CD4-positive, alpha-beta T cell (primary cell): ENCODE measurements at places on chromosomes 2 and 18.

DNA sequence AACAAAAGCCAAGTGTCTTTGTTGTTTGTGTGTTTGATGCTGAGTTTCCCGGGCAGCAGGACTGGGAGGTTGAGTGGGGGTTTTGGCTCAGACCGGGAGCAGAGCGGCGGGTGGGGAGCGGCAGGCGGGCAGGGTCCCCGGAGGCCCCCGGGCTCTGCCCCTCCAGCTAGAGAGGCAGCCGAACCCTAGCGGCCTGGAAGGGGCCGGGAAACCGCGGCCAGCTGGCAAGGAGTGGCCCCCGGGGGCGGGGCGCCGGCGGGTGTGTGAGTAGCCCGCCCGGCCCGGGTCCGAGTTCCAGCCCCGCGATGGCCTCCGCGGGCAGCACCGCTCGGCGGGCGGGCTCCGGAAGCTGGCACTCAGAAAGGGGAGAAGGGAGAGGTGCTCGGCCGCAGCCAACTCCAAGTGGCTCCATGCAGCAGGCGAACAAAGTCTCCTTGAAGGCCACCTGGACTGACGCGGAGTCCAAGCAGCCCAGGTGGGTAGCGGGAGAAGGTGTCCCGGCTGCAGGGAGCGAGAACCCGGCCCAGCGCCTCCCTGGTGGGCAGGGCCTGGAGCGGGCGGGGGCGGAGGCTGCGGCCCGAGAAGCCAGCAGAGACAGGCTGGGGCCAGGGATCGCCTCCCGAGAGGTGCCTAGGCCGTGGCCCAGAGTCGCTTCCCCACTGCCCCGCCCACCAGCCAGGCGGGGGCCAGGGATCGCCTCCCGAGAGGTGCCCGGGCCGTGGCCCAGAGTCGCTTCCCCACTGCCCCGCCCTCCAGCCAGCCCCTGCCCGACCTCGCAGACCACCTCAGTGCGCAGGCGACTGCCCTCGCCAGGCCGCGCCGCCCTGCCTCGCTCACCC, at the start of gene ANKRD53:
ANKRD53 (plus strand) TSS at position 290 of the 839 bp plus-strand sequence; CDS start at position 306, 16 bp downstream.
- DNase-seq = no peak
- H3K27ac ChIP-seq = peak within 1 kb of the TSS; percentile 58
- H3K36me3 ChIP-seq = no peaks in the 10 kb centered on the region
- H3K4me1 ChIP-seq = peaks cover 24% of the 10 kb centered on the region

- H3K27ac ChIP-seq = no peak overlapping the region
- DNase-seq = no peak
- H3K4me3 ChIP-seq = no peak overlapping the region
Observed at GRCh38 chr18:76592981-76593381, 97.9 kb upstream of the ZNF516 start.

DNA sequence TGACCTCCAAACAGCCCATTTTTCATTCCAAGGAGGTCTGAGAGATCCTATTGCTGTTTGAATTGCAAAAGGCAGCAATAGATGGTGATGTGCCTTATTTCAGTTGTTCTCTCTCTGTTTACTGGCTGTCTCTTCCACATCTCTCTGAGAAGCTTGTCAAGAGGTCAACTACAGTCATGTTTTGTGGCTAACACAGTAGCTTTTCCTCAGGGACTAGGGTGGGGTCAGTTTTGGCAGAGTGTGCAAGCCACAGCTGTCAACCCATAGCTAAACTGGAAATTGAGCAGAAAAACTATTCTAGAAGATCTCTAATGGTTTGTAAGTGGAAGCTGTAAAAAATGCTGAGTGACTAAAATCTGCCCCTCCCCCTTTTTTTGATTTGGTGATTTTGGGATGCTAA, 67.1 kb downstream of the DIS3L2 start:
- H3K4me1 ChIP-seq = no peaks in the 10 kb centered on the region
- no peak overlapping the region for H3K27ac ChIP-seq
- H3K27me3 ChIP-seq = no peaks in the 10 kb centered on the region
- peaks cover 39% of the 10 kb centered on the region for H3K36me3 ChIP-seq
- no peak overlapping the region for H3K4me3 ChIP-seq

- H3K4me1 ChIP-seq = no peaks in the 10 kb centered on the region
- H3K36me3 ChIP-seq = no peaks in the 10 kb centered on the region
- H3K4me3 ChIP-seq = no peak overlapping the region
- H3K27ac ChIP-seq = no peak overlapping the region
- DNase-seq = no peak
Observed at GRCh38 chr2:234690569-234691213, 193.8 kb upstream of the ARL4C start.

DNA sequence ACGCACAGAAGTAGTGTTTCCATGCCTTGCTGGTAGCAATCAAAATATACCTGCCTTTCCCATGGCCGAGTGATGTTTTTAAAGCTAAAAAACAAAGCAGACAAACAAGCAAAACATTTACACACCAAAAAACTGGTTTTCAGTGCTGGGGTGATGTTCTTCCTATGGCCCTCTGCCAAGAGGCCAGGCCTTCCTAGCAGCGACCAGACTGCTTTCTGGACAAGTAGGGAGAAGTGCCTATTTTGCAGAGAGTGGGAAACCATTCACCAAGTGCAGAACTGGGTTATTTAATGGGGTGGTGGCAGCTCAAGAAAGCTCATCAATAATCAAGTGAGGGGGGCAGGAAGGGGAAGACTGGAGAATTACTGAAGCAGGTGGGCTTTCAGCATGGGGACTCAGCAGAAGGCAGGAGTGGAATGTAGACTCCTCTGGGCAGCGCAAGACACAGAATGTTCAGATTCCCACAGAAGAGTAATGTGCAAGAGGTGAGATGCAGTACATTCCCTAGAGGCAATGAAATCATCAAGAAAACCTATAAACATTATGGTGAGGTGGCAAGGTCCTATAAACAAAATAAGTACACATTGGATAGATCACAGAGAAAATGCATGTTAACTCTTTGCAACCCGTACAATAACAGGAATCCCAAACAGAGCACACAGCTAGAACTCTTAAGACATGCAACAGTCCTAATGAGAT, 44.0 kb downstream of the CPO start:
- H3K27me3 ChIP-seq = no peaks in the 10 kb centered on the region
- H3K36me3 ChIP-seq = no peaks in the 10 kb centered on the region
- no peak overlapping the region for H3K27ac ChIP-seq

GRCh38 chr2:43161650-43162510, 64.5 kb downstream of the ZFP36L2 start:
- no peak overlapping the region for H3K4me3 ChIP-seq
- H3K4me1 ChIP-seq = peaks cover 88% of the 10 kb centered on the region
- H3K27me3 ChIP-seq = no peaks in the 10 kb centered on the region
- H3K36me3 ChIP-seq = no peaks in the 10 kb centered on the region
- no peak for DNase-seq

DNA sequence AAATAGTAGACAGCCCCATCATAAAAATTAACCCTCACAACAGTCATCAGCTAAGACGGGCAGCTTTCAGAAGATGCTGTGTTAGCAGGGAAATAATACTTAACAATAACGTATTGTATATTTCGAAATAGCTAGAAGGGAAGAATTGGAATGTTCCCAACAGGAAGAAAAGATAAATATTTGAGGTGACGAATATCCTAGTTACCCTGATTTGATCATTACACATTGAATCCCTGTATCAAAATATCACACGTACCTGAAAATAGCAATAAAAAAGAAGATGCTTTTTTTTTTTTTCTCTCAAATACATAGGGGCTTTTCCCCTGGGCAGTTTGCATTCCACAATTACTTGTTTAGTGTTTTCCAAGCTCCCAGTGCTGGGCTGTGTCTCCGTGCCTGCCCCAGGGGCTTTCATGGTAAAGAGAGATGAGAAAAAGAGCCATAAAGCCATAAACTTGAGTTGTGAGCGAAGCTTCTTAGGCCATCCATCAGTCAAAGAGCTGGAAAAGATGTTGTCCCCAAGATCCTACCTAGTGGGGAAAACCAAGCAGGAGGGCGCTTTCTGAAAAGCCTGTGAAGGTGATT, 183.0 kb upstream of the REV1 start:
- H3K4me3 ChIP-seq = no peak overlapping the region
- no peak overlapping the region for H3K27ac ChIP-seq
- H3K27me3 ChIP-seq = no peaks in the 10 kb centered on the region
- no peaks in the 10 kb centered on the region for H3K36me3 ChIP-seq

- H3K27me3 ChIP-seq = no peaks in the 10 kb centered on the region
- H3K36me3 ChIP-seq = no peaks in the 10 kb centered on the region
- no peak overlapping the region for H3K4me3 ChIP-seq
- no peak for DNase-seq
- no peaks in the 10 kb centered on the region for H3K4me1 ChIP-seq
Observed at GRCh38 chr2:149141046-149141445, 102.5 kb downstream of the LYPD6B start.

- peaks cover 3% of the 10 kb centered on the region for H3K36me3 ChIP-seq
- peaks cover 18% of the 10 kb centered on the region for H3K4me1 ChIP-seq
- H3K27me3 ChIP-seq = no peaks in the 10 kb centered on the region
- peak overlapping the region; percentile 58 for H3K27ac ChIP-seq
Observed at GRCh38 chr2:135960656-135961551, 24.5 kb downstream of the DARS1 start.

- DNase-seq = peak; percentile 47
- H3K4me3 ChIP-seq = no peak overlapping the region
- H3K27me3 ChIP-seq = peaks cover under 1% of the 10 kb centered on the region
- no peaks in the 10 kb centered on the region for H3K36me3 ChIP-seq
- no peak overlapping the region for H3K27ac ChIP-seq
- H3K4me1 ChIP-seq = no peaks in the 10 kb centered on the region
Observed at GRCh38 chr2:224284134-224284946, 117.6 kb downstream of the FAM124B start.

DNA sequence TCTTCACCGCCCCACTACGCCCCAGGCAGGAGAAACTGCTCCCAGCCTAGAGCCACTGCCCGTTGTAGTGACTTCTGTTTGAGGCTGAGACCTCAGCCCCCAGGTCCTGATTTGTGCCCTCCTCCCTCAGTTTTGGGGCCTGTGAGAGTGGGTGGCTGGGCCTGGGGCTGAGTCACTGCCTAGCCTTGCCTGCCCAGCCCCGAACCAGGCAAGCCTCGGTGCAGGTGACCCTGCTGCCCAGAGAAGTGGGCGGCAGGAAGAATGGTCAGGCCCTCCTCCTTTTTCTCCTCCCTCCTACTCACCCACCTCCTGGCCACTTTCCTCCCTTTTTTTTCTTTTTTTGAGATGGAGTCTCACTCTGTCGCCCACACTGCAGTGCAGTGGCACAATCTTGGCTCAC, 66.6 kb downstream of the ZFP36L2 start:
- no peak for DNase-seq
- H3K27ac ChIP-seq = peak overlapping the region; percentile 91
- no peaks in the 10 kb centered on the region for H3K27me3 ChIP-seq
- peaks cover 89% of the 10 kb centered on the region for H3K4me1 ChIP-seq
- no peaks in the 10 kb centered on the region for H3K36me3 ChIP-seq

DNA sequence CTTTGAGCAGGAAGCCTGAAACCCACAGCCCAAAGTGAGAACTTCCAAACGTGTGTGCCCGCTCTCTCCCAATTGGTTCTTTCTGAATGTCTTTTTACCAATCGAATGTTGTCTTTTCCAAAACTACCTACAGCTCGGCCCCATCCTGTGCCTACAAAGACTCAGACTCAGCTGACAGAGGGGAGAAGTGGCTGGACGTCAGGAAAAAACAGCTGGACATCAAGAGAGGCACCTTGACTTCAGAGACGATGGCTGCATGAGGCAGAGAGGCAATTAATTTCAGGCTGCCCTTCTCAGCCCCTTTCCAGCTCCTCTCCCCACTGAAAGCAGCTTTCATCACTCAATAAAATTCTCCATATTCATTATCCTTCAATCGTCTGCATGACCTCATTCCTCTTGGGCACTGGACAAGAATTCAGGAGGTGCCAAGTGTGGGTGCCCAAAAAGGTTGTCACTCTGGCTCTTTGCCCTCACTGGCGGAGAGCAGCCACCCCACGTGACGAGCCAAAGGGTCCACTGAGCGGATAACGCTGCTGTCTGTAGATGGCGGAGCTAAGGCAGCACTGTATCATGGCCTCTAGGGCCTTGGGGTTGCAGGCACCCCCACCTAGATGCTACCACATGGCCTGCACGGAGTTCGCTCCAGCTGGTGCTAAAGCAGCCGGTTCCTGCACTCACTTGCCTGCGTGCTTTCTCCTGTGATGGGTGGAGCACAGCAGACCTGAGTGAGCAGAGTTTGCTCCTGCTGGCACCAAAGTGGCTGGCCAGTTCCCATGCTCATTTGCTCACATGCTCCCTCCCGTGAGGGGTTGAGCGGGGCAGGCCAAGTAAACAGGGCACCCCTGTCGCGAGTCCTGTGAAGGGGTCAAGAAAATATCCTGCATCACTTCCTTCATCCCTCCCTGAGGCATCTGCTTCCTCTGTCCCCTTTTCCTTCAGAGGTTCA, 37.9 kb downstream of the FAM210A start:
- no peak for DNase-seq
- no peaks in the 10 kb centered on the region for H3K27me3 ChIP-seq
- no peaks in the 10 kb centered on the region for H3K36me3 ChIP-seq
- no peak overlapping the region for H3K27ac ChIP-seq

GRCh38 chr18:79604205-79604912, 75.2 kb upstream of the CTDP1 start:
- no peaks in the 10 kb centered on the region for H3K36me3 ChIP-seq
- no peaks in the 10 kb centered on the region for H3K4me1 ChIP-seq
- no peak overlapping the region for H3K4me3 ChIP-seq
- DNase-seq = no peak
- H3K27me3 ChIP-seq = no peaks in the 10 kb centered on the region
- H3K27ac ChIP-seq = no peak overlapping the region

DNA sequence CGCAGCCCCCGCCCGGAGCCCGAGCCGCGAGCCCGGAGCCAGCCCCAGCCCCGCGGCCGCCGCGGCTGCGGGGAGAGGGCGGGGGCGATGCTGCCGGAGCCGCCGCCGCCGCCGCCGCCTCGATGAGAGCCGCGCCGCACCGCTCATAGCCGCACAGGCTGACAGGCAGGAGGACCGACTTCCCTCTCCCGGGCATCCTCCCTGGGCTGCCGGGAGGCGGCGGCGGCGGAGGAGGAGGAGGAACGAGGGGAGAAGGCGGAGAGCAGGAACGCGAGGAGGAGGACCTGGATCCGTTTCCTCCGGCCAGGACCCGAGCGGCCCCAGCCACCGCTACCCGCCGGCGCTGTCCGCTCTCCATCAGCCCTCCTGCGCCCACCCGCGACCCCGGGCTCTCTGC, 370 bp downstream of the KLHL29 start:
- H3K36me3 ChIP-seq = no peaks in the 10 kb centered on the region
- H3K27me3 ChIP-seq = peaks cover 33% of the 10 kb centered on the region
- H3K27ac ChIP-seq = no peak overlapping the region

DNA sequence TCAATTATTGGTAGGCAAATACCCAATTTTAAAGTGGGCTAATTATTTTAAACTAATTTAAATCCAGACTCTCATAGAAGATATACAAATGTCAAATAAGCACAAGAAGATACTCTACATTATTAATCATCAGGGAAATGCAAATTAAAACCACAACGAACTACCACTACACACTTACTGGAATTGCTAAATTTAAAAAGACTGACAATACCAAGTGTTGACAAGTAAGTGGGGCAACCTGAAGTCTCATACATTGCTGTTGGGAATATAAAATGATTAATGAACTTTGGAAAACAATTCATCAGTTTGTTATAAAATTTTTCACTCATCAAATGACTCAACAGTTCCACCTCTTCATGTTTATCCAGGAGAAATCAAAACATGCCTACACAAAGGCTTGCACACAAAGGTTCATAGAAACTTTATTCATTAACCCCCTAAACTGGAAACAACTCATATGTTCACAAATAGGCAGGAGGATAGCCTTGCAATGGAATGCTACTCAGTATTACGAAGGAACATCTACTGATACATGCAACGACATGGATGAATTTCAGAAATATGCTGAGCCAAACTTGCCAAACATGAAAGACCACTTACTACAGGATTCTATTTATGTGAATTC, 120.8 kb downstream of the MCFD2 start:
- H3K36me3 ChIP-seq = no peaks in the 10 kb centered on the region
- H3K4me3 ChIP-seq = no peak overlapping the region
- H3K4me1 ChIP-seq = no peaks in the 10 kb centered on the region
- no peak for DNase-seq
- no peak overlapping the region for H3K27ac ChIP-seq
- peaks cover 2% of the 10 kb centered on the region for H3K27me3 ChIP-seq
